ENCODE measurements at places on chromosomes 2 and 18.

GRCh38 chr2:202881570-202881969 lies 10.0 kb upstream of the ICA1L start:
- DNase-seq: no peak

GRCh38 chr18:8373486-8373885 lies 235.8 kb upstream of the RAB12 start:
- no peak for DNase-seq

GRCh38 chr2:10559634-10560224 lies 111.6 kb upstream of the ODC1 start:
- DNase-seq: no peak

- no peak for DNase-seq
Measured at GRCh38 chr2:197996583-197996982, 192.2 kb downstream of the PLCL1 start.

GRCh38 chr2:136247204-136247950 lies 129.4 kb upstream of the CXCR4 start:
- no peak for DNase-seq

All from RPMI8226 (cell line).